ENCODE measurements at places on chromosomes 5 and 9.
A peak's percentile ranks its signal among the peaks of the same experiment; 100 is the strongest.

DNA sequence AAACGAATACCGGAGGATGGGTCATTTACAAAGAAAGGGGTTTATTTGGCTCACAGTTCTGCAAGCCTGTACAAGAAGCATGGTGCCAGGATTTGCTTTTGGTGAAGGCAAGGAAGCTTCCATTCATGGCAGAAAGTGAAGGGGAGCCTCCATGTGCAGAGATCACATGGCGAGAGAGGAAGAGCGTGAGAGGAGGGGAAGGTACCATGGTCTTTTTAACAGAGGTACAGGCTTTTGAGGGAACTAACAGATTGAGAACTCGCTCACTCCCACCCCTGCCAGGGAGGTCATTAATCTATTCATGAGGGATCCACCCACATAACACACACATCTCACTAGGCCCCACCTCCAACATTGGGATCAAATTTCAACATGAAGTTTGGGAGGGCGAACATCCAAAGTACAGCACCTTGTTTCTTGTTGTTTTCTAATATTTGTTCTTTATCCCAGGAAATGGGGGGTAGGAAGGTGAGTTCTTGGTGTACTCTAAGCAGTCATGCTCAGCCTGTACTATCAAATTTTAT lies 18.5 kb downstream of the TMC1 start:
- DNase-seq = no peak

DNA sequence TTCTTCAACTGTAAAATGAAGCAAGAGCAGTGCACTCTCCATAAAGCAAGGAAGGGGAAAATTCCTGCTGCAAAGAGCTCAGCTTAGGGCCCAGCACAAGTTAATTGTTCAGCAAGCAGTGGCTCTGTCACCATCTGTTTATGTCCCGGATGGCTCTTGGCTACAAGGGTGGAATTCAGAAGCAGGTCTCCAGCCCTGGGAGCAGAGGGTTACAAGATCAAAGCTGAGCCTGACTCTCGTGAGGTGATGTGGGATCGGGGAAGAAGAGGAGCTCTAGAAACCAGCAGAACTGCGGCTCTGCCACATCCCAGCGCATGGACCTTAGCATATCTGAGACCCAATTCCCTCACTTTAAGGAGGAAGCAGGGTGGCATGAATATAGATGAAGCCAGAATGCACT lies 25.2 kb upstream of the OLFM1 start:
- DNase-seq = no peak

GRCh38 chr5:83767409-83767992 lies 46.8 kb upstream of the HAPLN1 start:
- DNase-seq = peak; percentile 19

- no peak for DNase-seq
Observed at GRCh38 chr5:9356351-9356825, 189.5 kb downstream of the SEMA5A start.

Data from amniotic epithelial cell (primary cell).